Renal cortex interstitium (tissue), 15 donors: ENCODE measurements at places on chromosomes 7 and 10.

DNA sequence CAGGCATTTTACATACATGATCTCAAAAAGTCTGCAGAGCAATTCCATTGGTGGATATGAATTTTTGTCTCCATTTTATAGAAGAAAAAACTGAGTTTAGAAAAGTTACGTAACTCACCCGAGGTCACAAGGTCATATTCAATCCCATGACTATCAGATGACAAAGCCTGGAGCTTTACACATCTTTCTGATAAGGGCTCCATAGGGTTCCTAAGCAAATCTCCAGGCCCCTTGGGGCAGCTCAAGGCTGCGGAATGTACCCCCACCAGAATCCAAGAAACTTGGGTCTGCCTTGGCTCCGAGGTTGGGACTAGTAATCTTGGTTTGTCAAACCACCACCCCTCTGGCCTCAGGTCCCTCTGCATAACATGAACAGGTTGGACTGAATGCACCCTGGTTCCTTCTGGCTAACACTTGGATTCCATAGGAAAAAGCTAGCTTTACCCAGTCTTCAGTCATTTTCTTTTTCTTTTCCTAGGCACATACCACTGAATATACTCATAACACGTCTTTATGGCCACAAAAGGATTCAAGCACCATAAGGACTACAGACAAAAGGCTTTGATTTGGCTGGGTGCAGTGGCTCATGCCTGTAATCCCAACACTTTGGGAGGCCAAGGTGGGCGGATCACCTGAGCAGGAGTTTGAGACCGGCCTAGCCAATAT, 55.5 kb downstream of the PIP4K2A start:
- DNase-seq: no peak

DNA sequence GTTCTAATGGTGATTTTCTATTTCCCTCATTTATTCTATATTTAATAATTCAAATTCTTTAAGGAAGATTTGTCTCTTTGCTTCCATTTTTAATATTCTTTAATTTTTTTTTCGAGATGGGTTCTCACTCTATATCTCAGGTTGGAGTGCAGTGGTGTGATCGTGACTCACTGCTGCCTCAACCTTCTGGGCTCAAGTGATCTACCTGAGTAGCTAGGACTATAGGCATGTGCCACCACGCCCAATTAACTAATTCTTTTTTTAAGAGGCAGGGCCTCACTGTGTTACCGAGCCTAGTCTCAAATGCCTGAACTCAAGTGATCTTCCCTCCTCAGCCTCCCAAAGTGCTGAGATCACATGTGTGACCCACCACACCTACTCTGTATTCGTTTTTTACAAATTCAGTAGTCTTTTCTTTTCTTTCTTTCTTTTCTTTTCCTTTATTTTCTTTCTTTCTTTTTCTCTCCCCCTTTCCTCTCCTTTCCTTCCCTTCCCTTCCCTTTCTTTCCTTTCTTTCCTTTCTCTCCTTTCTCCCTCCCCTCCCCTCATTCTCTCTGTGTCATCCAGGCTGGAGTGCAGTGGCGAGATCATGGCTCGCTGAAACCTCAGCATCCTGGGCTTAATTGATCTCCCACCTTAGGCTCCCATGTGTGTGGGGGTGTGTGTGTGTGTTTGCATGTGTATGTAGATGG, 323.1 kb downstream of the ADK start:
- no peak for DNase-seq

DNA sequence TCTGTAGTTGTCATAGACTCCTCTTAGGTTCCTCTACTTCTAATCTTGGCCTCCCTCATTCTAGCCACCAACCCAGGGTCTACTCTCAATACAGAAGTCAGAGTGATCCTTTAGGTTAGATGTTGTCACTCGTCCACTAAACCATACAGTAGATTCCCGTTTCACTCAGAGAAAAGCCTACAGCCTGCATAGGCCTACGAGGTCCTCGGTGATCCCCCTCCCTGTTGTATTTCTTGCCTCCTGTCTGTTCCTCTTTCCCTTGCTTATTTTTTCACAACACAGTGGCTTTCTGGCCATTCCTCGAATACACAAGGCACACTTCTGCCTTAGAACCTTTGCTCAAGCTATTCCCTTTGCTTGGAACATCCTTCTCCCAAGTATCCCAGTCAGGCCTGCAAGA, 183.0 kb upstream of the PRSS1 start:
- no peak for DNase-seq

DNA sequence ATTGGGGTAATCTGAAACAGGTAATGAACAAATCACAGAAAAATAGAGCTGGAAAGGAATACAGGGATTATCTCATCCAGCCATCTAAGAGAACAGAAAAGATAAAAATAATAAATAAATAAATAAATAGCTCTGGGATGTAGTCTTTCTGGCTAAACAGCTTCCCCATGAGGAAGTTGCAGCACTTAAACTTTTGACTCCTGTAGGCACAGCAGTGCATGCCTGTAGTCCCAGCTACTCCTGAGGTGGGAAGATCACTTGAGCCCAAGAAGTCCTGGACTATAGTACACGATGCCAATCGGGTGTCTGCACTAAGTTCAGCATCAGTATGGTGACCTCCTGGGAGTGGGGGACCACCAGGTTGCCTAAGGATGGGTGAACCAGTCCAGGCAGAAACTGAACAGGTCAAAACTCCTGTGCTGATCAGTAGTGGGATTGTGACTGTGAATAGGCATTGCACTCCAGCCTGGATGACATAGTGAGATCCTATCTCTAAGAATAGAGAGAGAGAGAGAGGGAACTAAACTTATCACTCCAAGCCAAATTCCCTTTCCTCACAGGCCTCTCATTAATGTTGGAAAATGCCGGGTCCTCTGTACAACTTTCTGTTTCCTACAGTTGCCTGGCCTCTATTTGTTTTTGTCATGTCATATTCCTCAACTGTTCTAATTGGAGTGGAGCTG, 61.7 kb upstream of the CDK13 start:
- no peak for DNase-seq

DNA sequence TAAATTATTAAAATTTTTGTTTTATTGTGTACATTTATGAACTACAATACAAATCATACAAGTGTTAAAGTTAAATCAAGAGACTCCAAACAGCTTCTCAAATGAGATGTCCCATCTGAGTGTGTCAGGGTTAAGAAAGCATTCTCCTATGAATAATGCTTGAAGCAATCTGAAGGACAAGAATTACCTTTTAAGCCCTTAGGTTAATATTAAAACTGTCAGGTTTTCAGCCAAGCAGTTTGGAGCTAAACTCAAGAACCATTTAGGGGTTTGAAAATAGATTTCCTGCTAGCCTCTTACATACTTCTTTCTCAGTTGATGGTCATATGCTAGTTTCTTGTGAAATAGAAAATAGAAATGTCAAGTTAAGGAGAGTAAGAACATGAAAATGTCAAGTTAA, 38.3 kb downstream of the LIPJ start:
- no peak for DNase-seq

- DNase-seq: no peak
Observed at GRCh38 chr10:75956624-75957023, 525.2 kb downstream of the LRMDA start.
